Stimulated activated CD4-positive, alpha-beta T cell treated with anti-CD3 and anti-CD28 coated beads, TNF-alpha, amount 100 ng/mL, for 24 hours (primary cell): ENCODE measurements at places on chromosomes 2 and 18.
A peak's percentile ranks its signal among the peaks of the same experiment; 100 is the strongest.

- no peak for DNase-seq
These were observed 48.5 kb downstream of the TMX3 start for GRCh38 chr18:68666381-68666780.

- DNase-seq: no peak
These were observed 34.5 kb upstream of the CHRNA1 start for GRCh38 chr2:174798801-174799200.

- DNase-seq: no peak
These were observed 105.9 kb upstream of the RMDN2 start for GRCh38 chr2:37819186-37819585.

DNA sequence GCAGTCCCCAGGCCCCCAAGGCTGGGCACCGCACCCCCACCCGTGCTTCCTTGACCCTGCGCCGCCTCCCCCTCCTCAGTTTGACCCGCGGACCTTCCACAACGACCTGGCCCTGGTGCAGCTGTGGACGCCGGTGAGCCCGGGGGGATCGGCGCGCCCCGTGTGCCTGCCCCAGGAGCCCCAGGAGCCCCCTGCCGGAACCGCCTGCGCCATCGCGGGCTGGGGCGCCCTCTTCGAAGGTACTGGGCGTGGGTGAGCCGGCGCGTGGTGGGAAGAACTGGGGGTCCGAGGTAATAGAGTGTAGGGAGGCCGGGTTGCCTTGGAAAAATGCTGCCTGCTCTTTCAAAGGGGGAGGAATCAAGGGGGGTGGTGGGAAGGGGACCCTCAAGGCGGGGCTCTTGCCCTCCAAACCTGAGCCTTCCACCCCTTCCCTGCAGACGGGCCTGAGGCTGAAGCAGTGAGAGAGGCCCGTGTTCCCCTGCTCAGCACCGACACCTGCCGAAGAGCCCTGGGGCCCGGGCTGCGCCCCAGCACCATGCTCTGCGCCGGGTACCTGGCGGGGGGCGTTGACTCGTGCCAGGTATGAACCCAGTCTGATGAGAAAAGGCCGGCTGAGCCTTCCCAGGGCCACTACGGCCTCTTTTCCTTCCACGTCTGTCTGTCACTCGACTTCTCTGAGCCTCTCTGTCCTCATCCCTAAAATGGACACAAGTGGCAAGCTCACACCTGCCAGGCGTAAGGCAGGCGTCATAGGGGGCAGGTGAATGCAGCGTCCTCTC, 2.6 kb downstream of the PRSS56 start:
- no peak for DNase-seq

- DNase-seq: no peak
These were observed 30.5 kb upstream of the ATP8B1 start for GRCh38 chr18:57833441-57834101.

GRCh38 chr2:103804013-103804412, 1042.2 kb downstream of the TMEM182 start:
- no peak for DNase-seq

DNA sequence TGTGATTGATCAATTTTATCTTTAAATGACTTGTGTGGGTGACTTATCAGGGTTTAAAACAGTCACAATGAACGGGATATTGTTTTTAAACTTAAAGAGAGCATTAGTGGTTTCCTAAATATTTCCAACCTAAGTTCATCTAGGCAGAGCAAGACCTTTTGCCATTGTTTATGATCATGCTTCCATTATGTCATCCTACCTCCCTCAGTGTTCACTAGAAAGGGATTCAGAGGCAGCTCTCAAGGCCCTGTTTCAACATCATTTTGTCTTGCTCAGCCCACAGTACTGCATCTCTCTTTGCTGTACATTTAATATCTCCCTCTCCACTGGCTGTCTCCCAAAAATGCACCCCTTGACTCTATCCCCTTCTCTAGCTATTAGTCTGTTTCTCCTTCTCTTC, 21.5 kb upstream of the PELI1 start:
- no peak for DNase-seq

DNA sequence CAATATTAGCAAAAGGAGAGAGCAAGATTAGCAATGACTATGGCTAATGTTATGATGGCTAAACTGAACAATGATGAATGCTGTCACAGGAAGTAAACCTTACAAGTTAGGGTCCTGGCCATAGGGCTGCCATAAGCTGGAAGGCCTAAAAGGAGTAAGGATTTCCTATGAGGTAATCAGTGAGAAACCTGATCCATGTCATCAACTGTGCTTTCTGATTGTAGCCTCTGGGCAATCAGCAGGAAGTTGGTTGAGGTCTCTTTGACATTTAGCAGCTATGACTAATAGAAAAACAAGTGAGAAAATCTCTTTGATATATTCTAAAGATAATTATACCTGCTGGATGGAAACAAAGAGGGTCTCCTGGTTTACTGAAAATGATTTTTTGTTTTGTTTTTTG, 193.0 kb downstream of the RAB3GAP1 start:
- DNase-seq: no peak

DNA sequence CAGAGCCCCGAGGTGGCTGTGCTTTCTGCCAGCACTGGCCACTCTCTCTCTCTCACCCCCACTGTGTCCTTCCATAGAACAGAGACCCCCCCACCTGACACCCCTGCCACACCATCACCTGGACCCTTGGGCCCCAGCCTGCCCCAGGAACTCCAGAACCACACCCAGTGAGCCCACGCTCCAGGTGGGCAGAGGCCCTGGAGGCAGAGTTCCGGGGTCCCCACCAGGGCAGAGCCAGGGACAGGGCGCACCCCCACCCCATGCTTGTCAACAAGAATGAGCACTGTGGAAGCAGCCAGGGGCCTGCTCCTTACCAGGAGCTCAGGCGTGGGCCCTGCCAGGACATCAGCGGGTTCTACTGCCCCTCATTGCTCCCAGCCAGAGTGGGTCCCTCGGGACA, 14.6 kb downstream of the PASK start:
- DNase-seq: no peak

- DNase-seq: no peak
These were observed 208.4 kb downstream of the ZBTB7C start for GRCh38 chr18:48200631-48201336.

DNA sequence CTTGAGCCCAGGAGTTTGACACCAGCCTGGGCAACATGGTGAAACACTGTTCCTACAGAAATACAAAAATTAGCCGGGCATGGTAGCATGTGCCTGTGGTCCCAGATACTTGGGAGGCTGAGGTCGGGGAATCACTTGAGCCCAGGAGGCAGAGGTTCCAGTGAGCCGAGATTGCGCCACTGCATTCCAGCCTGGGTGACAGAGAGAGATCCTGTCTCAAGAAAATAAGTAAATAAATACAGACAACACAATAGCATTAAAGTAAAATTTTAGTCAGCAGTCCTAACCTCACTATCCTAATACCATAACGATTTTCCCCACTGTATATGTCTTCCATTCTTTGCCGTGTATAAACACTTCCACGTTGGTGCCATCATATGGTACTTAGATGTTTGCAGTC, 83.0 kb upstream of the MBOAT2 start:
- DNase-seq: no peak

GRCh38 chr2:176642074-176642473, 372.8 kb downstream of the MTX2 start:
- DNase-seq: no peak

GRCh38 chr18:28088477-28088876, 88.5 kb downstream of the CDH2 start:
- DNase-seq: no peak

GRCh38 chr18:48983793-48984437, 33.1 kb upstream of the SMAD7 start:
- DNase-seq: no peak

DNA sequence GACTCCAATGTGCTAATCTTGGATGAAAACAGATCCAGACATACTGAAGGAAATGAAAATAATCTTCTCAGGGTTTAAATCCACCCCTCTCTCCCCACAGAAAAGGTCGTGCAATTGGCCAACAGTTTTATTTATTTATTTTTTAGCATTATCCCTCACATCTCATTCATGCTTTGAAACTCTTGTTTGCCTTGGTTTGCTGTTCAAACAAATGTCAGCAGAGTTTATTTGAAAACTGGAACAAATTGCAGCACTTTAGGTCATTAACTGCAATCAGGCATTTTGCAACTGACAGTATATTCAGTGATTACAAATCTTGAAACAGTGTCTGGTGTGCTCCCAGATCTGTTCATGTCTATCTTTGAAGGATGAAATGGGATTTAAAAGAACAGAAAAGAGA, 220.6 kb downstream of the SLC4A10 start:
- DNase-seq: no peak

GRCh38 chr2:159131914-159132281, 154.6 kb downstream of the WDSUB1 start:
- no peak for DNase-seq

GRCh38 chr2:147600646-147601045, 244.2 kb upstream of the ACVR2A start:
- DNase-seq: no peak

DNA sequence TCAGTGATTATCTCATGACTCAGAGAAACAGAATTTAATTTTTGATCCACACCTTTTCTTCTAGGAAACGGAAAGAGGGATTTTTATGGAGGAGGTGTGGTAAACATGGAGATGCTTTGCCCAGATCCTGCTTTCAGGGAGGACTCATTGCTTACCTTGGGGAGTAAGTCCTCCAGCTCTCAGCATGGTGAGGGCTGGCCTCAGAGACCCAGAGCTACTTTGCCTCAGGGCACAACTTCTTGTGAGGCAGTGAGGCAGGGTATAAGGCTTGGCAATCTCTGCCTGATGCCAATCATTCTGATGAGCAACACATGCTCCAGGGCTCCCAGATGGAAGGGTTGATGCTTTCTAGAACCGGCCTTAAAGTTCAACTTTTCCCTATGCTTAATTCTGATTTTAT, 189.9 kb upstream of the DCC start:
- DNase-seq: no peak

DNA sequence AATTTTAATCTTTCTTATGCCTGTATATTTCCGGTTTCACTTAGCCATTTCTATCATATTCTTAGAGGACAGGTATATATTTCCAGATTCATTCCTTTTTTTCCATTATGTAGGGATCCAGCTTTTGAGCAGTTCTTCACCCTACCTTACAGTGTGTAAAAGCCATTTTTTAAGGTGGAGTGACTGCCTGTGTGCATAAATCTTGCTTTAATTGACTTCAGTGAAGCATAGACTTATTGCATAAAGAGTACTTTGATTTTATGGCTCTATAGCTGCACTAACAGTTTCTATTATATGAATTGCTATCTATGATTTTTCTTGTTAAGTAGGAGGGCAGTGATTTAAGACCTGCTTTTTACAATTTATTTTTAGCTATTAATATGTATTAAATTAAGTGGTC, 132.6 kb downstream of the NYAP2 start:
- no peak for DNase-seq

- no peak for DNase-seq
These were observed 28.9 kb downstream of the ZNF638 start for GRCh38 chr2:71360434-71360975.

DNA sequence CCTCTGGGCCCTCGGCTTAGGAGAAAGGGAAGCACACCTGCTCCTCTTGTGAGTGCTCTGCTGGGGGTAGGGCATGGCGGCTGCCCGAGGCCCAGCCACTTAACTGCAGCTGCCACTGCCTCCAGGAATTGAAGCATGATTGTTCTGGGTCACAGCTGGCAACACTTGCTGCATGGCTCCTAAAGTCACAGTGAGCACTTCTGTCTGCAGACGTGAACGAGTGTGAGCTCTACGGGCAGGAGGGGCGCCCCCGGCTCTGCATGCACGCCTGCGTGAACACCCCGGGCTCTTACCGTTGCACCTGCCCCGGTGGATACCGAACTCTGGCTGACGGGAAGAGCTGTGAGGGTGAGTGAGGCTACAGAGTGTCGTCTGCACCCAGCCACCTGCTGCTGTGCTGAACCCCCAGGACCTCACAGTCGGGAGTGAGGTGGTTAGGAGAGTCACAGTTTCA, 44.4 kb downstream of the FBLN7 start:
- peak; percentile 59 for DNase-seq

- no peak for DNase-seq
These were observed 61.9 kb downstream of the SPRED2 start for GRCh38 chr2:65370387-65371073.

GRCh38 chr2:70960833-70961647, 17.4 kb upstream of the ANKRD53 start:
- no peak for DNase-seq

DNA sequence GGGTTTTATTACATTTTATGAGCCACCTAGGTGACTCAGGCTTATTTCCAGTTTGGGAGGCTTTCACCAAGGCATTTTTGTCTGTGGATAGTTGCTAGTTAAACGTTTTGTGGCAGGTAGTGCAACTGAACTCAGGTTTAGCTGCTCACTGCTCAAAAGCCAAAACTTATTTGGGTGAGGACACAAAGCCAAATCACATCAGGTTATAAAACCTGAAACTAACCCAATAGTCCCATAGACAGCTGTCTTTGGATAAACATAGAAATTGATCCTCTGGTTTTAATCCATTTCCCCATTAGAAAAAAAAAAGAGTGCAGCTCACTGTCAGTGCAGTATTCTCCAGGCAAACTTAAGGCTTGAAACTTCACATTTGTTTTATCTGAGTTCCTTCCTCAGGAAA, 362.6 kb upstream of the TFPI start:
- no peak for DNase-seq

GRCh38 chr2:68169308-68169707, 11.6 kb downstream of the PNO1 start:
- DNase-seq: no peak

GRCh38 chr18:22559414-22560274, 141.9 kb upstream of the CTAGE1 start:
- DNase-seq: no peak

DNA sequence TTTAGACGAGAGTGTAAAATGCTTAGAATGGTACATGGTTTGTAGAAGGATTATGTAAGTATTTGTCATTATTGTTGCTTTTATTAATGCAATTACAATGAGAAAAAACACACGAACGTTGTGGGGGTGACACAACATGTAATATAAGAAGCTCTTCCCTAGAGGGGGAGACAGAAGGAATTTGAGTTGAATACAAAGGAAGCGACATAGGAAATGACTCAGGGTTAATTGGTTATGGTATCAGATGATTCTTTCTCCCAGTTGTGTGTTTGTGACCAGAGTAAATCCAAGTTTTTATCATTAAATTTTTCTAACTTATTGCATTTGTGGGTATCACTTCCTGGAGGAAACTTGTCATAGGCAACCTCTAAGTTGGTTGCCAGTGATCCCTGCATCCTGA, 625.6 kb upstream of the CDH2 start:
- no peak for DNase-seq

GRCh38 chr2:7570247-7570646, 653.0 kb downstream of the RNF144A start:
- no peak for DNase-seq

- DNase-seq: no peak
These were observed 9.6 kb downstream of the CYB5A start for GRCh38 chr18:74281980-74282754.

DNA sequence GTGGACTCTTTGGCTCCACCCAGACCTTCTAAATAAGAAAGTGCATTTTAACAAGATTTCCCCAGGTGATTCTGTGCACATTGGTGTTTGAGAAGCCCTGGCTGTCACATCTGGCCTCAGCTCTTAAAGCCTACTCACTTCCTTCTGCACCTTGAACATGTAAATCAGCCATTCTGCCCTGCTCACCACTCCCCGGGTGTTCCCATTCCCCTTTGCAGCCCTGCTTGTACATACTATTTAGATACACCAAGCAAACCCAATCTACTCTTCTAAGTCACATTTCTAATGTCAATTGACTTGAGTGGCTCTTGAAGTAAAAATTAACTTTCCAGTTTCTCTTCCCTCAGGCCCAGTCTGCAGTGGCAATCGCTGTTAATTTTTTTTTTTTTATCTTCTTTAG, 13.1 kb upstream of the SCN1A start:
- DNase-seq: no peak
